ENCODE measurements at places on chromosomes 4 and X. TPM values are rescaled to one million over a fixed set of nuclear protein-coding genes. Genes with fewer than 3 reads are reported as not detected.
A peak's percentile ranks its signal among the peaks of the same experiment; 100 is the strongest.

Gene TNMD
- total RNA-seq = 0.60 TPM

Gene COX7B2
- not detected for total RNA-seq

Gene KCNE5
- total RNA-seq = not detected

Gene FATE1
- not detected for total RNA-seq

Gene ANK2
- 21.0 TPM for total RNA-seq

Gene PDLIM3
- total RNA-seq = 16.5 TPM

Gene SPACA5
- not detected for total RNA-seq

- no peak for DNase-seq
These were observed 1682.7 kb upstream of the PCDH7 start for GRCh38 chr4:29037501-29037900.

- no peak for DNase-seq
These were observed 72.5 kb downstream of the FAT1 start for GRCh38 chr4:186651181-186651603.

DNA sequence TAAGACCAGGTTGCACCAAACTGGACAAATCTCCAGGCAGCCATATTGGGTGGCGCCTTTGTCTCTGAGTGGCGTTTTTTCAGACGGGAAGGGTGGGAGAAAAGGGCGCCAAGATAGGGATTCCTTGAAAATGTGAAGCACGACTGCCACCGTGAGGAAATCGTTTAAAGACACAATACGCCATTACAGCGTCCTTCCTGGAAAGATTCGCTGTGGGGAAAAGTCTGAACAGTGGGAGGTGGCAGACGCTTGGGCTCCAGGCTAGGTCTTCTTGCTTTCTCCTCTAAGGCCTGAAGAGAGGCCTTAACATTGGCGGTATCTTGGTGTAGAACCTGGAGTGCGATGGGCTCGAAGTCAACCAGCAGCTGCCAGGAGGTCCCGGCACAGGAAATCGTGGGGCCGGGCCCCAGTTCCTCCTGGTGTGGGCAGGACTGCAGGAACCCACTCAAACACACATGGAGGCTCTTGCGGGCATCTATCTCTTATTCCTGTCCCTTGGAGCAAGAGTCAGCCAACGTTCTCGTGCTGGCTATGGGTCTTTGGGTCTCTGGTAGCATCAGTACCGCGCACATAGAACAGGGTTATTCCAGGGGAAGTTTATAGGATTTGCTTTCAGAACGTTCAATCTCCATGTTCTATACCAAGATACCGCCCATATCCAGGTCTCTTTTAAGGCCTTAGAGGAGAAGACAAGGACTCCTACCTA lies 208.8 kb downstream of the OR13H1 start:
- no peak for DNase-seq

DNA sequence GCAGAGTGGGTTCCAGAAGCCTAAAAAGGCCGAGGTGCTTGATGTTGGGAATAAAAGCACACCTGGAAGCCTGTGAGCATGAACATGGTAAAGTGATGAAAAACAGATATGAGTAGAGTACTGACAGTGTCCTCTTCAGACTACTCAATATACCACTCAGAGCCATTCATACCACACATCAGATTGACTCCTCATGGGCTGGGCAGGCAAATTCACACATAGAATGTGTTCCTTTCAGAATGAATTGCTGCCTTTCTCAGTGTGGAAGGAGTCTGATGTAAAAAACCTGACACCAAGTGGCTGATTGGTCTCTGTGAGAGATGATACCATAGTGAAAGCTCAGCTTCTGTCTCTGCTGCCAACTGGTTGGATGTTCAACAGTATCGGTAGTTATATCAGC lies 442.7 kb downstream of the RAPGEF2 start:
- DNase-seq = no peak

DNA sequence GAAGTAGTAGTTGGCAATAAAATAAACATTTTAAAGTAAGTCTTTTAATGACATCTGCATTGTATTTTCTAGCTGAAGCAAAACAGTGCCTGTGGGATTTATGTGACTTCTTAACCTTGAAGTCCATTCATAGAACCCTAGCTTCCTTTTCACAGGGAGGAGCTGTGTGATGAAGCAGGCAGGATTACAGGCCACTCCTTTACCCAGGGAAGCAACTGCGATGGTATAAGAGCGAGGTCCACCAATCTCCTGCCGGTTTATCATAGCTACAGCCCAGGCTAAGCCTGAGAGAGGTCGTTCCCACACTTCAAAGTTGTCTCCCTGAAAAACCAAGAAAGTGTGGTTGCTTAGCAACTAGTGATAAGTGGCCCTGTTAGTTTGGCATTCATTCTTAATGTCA lies 7.0 kb downstream of the RPL36A start:
- no peak for DNase-seq

DNA sequence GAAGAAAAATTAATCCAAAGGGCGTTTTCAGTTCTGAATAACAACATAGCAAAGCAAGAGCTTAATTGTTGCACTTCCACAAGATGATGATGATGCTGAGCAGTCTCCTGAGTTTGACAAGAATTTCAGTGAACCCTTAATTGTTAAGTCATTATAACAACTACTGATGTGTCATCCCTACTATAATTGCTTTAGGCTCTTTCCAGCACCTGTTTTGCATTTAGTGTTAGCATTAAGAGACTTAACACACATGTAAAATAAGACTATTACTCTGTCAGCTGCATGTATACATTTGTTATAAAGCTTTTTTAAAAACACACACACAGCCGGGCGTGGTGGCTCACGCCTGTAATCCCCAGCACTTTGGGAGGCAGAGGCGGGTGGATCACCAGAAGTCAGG lies 37.9 kb upstream of the GALNT7 start:
- no peak for DNase-seq

- DNase-seq = peak; percentile 80
These were observed 28.7 kb downstream of the CLDN34 start for GRCh38 chrX:9995855-9996339.

- no peak for DNase-seq
These were observed 146.4 kb downstream of the PALLD start for GRCh38 chr4:168643111-168643795.

DNA sequence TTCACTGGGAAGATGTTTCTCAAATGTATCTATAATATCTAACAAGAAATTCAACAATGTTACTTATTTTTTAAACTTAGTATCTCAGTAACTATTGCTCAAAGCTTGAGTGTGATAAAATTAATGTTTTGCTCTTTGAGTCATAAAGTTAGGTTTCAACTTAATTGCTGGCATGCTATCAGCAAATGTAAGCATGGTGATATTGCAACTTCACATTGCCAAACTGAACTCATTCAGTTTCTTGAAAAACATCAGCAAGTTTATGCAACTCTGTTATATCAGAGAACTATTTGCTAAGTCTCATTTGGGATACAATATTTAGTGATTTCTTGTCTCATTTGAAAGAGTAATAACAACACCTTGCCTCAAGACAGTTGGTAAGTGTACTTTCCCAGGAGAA lies 91.2 kb upstream of the KLF3 start:
- no peak for DNase-seq

GRCh38 chr4:23373261-23373660 lies 516.6 kb downstream of the PPARGC1A start:
- DNase-seq = no peak

DNA sequence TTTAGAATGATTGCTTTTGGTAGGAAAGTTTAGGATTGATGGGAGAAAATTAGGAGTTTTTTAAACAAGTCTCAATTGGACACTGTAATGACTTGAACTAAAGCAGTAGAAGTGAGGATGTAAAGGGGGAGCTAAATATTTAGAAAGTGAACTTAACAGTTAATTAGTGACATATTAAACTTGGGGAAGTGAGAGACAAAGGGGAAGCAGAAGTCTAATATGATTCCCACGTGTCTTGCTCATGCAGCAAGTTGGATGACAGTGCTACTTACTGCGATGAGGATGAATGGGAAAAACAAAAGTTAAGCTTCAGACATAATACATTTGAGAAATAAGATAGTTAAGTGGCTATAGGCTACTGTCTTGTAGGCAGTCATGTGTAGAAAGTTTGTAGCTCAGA lies 110.4 kb downstream of the RPA4 start:
- DNase-seq = no peak

GRCh38 chr4:168679819-168680218 lies 183.0 kb downstream of the PALLD start:
- no peak for DNase-seq

GRCh38 chr4:169664615-169665014 lies 44.2 kb downstream of the CLCN3 start:
- no peak for DNase-seq

- no peak for DNase-seq
These were observed 1956.2 kb upstream of the AGA start for GRCh38 chr4:179398414-179398813.

DNA sequence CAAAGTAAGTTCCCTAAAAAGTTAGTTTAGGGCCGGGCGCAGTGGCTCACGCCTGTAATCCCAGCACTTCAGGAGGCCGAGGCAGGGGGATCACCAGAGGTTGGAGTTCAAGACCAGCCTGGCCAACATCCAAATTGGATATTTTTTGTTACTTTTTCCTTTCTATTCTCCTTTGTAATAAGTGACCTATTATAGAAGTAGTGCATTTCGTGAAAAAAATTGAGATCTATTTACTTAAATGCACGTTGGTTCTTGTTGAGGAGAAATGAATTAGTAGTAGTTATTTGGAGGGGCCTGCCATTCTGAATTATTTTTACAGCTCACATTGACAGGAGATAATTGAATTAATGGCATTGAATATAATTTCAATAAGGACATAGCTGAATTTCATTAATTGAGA lies 22.3 kb upstream of the NDUFC1 start:
- DNase-seq = no peak

DNA sequence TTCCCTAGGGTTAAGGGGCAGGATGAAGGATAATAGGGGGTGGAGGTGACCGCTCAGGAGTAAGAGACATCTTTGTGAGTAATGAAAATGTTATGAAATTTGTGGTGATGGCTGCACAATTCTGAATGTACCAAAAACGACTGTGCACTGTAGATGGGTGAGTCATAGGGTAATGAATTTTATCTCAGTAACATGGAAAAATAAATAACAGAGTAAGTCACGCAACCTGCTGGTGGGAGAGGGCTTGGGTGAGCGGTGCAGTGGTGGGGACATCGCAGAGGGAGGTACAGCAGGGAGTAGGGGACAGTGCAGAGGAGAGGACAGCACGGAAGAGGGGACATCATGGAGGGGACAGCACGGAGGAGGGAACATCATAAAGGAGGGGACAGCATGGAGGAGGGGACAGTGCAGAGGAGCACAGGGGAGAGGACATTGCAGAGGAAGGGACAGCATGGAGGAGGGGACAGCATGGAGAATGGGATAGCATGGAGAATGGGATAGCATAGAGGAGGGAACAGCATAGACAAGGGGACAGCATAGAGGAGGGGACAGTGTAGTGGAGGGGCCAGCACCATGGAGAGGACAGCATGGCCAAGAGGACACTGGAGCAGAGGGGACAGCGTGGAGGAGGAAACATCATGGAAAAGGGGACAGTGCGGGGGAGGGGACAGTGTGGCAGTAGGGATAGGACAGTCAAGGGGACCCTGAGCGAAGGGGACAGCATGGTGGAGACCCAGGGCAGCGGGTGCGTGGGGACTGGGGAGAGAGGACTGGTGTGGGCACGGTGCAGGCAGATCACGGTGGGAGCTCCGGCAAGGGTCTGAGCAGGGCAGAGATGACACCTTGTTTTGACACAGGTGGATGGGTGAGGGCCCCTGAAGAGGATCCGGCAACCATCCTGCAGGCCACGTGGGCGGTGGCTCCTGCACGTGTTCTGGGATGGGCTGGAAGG lies 68.5 kb upstream of the MXD4 start:
- DNase-seq = no peak

- DNase-seq = no peak
These were observed 90.6 kb upstream of the WWC2 start for GRCh38 chr4:183008492-183008891.

DNA sequence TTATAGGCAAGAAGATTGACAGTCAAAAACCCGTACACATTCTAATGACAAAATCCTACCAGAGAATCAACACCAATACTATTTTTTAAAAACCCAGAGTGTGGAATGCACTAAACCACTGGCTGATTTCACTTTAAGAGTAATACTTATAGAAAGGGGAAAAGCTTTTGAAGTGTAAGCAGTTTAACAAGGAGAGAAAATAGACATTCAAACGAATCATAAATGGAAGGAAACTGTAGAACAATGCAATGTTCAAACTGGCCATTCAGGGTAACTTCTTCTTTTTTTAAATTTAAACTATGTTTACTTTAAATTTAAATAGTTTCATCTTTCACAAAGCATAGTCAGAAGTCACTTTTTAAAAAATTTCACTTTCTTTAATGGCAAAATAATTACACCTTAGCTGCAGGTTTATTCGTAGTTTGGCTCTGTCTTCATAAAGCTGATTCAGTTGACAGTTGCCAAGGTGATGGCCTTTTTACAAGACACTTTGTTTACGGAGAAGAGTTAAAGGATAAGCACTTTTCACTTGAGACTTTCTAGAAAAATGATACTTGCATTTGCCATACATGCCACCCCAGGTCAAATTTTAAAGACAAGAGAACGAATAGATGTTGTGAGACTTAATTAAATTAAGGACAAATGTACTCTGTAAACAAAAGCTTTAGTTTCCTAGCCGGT lies 82.4 kb upstream of the KLF3 start:
- DNase-seq = no peak

GRCh38 chrX:48533165-48533564 lies 6.3 kb upstream of the TBC1D25 start:
- no peak for DNase-seq

DNA sequence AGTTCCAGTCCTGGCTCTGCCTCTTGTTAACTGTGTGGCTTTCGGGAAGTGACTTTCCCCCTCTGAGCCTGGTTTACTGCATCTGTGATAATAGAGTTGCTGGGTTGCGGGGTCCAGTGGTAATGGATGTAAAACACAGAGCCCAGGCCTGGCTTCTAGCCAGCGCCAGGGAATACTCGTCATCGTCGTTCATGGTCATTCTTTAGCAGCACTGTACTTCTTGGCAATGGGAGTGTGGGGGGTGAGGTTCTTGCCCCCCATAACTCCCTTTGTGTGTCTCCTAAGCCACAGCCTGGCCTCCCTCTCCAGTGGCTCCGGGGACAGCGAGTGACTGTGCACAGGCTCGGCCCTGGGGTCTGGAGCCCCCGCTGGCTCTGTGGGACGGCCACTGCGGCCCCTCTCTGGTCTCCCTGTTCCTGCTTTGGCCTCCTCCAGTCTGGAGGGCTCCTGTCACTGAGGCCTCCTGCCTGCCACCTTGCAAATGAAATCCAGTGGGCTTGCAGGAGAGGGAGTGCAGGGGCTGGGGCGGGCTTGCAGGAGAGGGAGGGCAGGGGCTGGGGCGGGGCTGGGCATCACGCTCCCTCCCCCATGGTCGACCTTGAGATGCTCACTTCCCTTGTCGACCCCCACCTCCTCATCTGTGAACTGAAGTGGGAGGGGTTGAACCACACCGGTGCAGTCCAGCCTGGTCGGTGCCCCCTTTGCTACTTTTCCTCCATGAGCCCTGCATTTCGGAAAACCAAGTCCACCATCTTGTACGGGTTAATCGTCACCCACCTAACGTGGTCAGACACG lies 13.2 kb downstream of the PSAPL1 start:
- no peak for DNase-seq

GRCh38 chr4:75555294-75556164 lies at the start of gene ODAPH:
ODAPH (plus strand) TSS chr4:75556066; CDS start chr4:75556083, 17 bp downstream.
- DNase-seq = no peak
